Breast epithelium (tissue), 4 donors: ENCODE measurements at places on chromosomes 4 and X. TPM values are rescaled to one million over a fixed set of nuclear protein-coding genes. Genes with fewer than 3 reads are reported as not detected.

GRCh38 chr4:24794051-24794450 lies 1.3 kb upstream of the SOD3 start:
- no peak for DNase-seq

DNA sequence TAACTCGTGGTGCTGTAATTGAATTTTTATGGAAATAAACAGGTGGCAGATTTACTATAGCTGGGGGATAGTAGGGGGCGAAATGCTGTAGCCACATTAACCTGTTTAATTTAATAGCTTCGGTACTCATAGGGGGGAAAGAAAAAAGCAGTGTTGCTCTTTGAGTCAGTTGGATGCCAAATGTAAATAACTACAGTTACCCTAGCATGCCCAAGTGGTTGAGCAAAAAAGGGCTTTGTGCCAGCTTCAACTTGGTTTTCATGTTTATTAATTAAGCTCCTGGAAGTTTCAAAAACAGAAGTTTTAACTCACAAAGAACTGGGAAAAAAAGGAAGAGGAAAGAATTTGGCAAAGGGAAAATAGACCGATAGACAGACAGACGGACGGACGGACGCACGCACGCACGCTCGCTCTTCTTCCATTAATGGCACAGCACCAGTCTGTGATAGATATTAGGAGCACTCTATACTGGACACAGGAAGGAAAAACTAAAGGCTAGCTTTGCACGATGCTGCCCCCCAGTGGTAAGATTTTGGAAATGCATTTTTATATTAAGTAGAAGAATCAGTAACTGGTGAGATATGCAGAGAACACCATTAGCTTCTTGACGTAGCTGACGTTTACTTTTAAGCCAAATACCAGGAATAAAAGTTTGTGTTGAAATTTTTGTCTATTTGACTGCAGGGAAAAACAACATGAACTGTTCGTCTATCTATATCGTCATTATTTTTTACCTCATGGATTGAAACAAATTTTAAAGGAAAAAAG lies 151.8 kb downstream of the SLC7A11 start:
- no peak for DNase-seq

DNA sequence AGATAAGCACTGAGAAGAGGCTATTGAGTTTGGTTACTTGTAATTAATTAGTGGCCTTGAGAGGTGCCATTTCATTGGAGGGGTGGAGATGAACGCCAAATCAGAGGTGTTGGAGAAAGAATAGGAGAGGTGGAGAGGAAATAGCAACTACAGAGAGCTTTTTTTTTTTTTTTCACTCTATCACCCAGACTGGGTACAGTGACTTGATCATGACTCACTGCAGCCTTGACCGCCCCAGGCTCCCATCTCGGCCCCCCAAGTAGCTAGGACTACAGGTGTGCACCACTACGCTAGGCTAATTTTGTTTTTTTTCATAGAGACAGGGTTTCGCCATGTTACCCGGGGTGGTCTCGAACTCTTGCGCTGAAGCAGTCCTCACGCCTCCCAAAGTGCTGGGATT lies 5.2 kb downstream of the NHS start:
- DNase-seq, result no peak

- no peak for DNase-seq
Measured at GRCh38 chr4:61648264-61648663, 448.1 kb downstream of the ADGRL3 start.

The GAGE12F gene
- total RNA-seq, result not detected

GRCh38 chr4:153242839-153243324 lies 38.6 kb downstream of the TRIM2 start:
- no peak for DNase-seq

DNA sequence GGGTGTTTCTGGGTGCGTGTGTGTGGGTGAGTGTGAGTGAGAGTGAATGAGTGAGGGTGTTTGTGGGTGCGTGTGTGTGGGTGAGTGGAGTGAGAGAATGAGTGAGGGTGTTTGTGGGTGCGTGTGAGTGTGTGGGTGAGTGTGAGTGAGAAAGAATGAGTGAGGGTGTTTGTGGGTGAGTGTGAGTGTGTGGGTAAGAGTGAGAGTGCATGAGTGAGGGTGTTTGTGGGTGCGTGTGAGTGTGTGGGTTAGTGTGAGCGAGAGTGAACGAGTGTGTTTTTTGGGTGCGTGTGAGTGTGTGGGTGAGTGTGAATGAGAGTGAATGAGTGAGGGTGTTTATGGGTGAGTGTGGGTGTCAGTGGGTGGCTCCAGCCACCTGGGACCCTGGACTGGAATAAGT lies 1676.1 kb upstream of the TENM3 start:
- no peak for DNase-seq

DNA sequence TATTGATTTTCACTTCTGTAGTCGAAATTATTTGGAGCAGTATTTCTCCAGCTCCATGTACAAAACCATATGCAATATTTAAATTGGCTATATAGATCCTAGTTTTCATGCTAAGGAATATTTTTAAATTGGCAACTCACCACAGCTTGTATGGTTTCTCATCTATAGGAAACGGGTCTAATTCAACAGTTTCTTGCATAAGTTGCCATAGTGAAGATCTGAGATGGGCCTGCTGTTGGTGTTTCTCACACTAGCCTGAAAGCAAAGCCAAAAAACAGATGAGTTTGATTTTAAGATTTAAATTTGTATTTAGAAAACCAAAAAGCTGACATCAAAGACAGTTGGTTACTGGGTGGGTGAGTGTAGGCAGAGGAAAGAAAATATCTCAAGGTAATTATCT lies 5.5 kb downstream of the MAPK10 start:
- no peak for DNase-seq

DNA sequence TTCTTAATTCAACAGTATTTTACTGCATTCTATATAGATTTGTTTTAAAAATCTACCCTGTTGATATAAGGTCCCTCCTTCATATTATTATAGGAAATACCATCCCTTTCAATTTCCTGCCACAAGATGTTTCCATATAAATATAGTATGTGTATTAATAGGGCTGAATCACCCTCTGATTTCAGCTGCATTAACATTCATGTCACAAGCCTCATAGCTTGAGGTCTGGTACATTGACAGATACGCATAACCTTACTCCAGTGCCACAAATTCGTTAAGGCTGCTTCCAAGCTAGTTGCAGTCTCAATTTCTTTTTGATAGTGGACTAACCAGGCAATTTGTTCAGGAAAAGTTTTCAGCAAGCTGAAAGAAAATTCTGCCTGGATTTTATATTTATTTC lies 128.4 kb downstream of the KLHL34 start:
- DNase-seq, result no peak

DNA sequence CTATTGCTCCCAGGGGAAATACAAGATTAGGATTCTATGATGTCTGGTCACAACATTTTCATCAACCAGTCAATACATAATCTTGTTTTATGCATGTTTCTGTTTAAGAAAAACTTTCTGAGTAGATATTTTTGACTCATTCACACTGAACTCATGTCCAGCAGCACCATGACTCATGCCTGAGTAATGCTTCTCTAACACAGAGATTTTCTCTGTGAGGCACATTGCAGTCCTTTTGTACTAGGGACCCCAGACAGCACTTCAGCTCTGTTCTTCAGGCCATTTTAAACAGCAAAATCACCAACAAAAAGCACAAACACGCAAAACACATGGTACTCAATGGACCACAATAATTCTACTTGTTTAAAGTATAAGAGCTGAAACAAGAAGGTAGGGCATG lies 83.6 kb downstream of the MXRA5 start:
- DNase-seq, result no peak

DNA sequence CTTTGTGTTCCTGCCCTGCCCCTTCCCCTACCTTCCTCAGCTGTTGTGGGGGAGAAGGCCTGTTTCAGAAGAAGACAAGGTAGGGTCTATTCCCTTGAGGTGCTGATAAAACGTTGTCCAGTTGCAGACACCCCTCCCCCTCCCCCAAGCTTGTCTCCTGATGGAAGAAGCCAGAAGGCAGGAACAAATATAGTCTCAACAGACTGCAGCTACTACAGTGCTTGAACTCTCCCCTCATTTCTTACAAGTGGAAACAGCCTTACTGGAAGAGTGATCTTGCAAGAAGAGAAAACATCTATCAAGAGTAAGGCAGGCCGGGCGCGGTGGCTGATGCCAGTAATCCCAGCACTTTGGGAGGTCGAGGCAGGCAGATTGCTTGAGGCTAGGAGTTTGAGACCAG lies 11.0 kb upstream of the MAP7D3 start:
- no peak for DNase-seq

GRCh38 chr4:79987401-79987800 lies 85.6 kb downstream of the ANTXR2 start:
- no peak for DNase-seq

DNA sequence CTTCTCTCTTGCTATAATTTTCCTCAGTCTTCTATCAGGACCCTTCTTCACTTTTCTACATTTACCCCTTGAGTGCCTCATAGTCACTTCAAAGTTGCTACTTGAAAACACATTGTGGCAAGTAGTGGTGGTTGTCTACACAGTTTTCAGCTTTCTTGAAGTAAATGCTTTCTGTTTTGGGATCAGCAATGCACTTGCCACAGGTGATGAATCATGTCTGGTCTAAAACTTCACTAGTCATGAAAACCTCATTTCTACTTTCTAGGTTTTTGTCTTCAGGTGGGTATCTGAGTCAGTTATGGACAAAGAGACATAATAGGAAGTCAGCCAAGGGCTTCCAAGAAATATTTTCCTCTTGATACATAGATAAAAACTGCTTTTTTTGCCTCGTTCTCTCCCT lies 359.2 kb downstream of the CCSER1 start:
- no peak for DNase-seq

GRCh38 chr4:166282081-166282770 lies 409.2 kb downstream of the TLL1 start:
- no peak for DNase-seq

GRCh38 chr4:48141048-48141447 lies 7.0 kb upstream of the TXK start:
- DNase-seq, result no peak

- no peak for DNase-seq
Measured at GRCh38 chrX:142060191-142060590, 144.9 kb downstream of the MAGEC2 start.

GRCh38 chrX:149848855-149849254 lies 32.1 kb upstream of the MAGEA8 start:
- DNase-seq, result no peak

GRCh38 chr4:74228691-74229640 lies 71.0 kb downstream of the MTHFD2L start:
- peak; percentile 65 for DNase-seq

DNA sequence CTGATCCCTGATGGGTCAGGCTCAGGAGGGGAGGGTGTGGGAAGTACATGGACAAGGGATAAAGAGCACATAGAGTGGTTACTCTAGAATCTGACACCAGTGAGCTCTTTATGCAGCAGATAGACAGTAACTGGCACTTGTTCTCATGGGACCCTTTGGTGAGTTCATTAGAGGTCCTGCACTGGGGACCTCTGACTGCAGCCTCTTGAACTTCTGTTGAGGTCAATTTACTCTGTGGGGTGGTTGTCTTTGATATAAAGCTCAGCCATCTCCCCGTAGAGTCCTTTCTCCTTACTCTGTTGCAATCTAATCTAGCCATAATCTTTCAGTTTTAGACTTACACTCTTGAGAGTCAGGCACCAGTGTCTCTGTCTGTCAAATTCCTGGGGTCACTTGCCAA lies 222.4 kb downstream of the GPAT3 start:
- no peak for DNase-seq

DNA sequence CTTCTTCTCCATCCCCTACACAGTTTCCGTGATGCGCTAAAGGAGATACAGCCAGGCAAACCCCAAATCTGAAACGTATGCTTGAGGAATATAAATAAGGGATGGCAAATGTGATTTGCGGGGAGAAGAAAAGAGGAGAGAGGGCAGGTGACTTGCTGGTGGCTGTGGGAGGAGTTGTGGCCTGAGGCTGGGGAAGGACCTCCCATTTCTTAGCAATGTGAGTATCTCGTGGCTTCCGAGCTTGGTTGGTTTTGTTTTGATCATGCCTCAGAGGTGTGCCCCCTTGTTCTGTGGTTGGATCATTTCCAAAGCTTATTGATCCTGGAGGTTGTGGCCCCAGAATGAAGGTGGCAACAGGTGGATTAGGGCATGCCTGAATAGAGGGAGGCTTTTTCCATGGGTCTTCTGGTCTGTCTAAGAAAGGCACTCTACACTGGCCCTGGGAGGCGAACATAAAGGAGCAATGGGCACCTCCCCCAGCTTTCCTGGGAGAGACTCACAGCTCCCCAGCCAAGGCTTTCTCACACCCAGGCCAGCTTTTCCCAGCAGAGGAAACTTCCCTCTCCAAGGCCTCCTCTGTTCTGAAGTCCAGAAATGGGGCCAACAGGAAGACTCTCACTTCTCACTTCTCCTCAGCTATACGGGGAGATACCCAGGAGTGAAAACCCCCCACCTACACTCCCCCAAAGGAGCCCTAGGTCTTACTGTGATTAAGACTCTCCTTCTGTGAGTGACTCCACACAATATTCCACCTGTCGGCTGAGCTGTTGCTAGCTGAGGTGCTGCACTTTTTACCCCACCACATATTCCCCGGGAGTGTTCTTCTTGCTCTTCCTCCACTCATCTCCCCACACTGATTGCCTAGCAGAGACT lies 40.0 kb downstream of the C4orf51 start:
- no peak for DNase-seq

DNA sequence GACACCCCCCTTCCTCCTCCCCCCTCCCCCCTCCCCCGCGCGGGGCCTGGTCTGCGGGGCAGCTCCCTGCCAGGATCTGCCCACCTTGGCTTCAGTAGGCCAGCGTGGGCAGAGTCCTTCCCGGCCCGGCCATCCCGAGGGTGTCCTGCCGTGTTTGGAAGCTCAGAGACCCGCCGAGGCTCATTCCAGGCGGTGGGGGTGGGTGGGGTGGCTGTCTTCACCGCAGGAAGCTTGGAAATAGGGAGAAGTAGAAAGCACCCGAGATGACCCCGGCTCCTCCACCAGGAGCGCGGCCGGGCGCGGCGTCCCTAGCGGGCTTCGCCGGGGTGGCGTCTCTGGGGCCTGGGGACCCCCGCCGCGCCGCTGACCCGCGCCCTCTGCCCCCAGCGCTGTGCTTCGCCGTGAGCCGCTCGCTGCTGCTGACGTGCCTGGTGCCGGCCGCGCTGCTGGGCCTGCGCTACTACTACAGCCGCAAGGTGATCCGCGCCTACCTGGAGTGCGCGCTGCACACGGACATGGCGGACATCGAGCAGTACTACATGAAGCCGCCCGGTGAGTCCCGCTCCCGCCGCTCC lies 1.6 kb downstream of the NAT8L start:
- DNase-seq, result no peak

The ANK2 gene
- total RNA-seq, result 145 TPM

DNA sequence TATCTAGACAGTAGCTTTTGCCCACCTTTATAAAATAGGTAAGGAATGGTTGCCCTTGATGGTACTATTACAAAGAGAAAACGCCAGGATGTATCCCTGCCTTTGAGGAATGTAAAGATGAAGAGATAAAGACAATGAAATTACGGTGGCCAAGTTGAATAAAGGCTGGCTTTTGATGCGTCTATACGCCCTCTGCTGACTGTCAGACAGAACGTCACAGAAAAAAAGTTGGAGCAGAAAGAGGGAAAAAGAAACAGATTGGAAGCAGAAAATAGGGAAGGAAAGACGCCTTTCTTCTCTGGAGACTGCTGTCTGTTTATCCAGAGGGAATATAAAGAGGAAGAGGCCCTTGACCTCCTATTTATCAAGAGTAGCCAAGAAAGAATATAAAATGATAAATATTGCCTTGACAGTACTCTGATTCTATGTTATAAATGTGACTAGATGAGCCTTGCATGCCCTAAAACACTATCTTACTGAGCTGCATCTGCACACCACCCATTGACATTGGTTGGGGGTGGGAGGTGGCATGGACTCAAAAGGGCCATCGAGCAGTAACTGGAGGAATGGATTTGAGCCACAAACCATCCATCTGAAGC lies 30.6 kb downstream of the PCDH19 start:
- DNase-seq, result no peak

The HTRA3 gene
- 53.9 TPM for total RNA-seq

The FRG2 gene
- total RNA-seq, result not detected
